ENCODE measurements at places on chromosomes 4 and X. TPM values are rescaled to one million over a fixed set of nuclear protein-coding genes. Genes with fewer than 3 reads are reported as not detected.

GRCh38 chr4:94500685-94501084 is 48.9 kb downstream of the PDLIM5 start:
- no peak for DNase-seq

DNA sequence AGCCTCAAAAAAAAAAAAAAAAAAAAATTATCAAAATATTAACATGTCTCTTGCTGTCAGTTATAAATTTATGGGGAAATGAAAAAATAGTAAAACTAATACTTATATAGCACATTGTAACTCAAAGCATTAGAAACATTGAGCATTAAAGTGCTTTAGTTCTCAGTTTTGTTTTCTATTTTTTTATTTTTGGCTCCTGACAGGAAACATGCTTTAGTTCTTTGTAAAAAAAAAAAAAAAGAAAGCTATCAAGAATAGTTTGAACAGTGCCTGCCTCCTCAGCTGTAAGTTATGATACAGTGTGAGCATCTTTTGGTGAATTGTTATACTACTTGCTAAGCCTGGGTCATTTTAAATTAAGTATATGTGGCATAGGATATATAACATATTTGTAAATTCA is 5.1 kb upstream of the CENPC start:
- DNase-seq = no peak

DNA sequence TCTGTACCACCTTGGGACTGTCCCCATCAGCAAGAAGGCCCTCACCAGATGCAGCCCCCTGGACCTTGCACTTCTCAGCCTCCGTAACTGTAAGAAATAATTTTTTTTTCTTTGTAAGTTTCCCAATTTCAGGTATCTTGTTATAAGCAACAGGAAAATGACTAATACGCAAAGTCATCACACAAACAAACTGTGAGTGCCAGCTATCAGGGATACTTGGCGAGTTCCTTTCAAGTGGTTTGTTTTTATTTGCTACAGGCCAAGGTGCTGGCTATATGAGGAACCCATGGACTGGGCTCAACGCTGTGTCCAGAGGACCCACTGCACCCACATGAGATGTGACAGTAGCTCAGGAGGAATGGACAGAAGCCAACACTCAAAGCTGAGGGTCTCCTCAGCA is 11.5 kb upstream of the GPM6B start:
- no peak for DNase-seq

GRCh38 chr4:1216869-1217294 is 32.0 kb downstream of the CTBP1 start:
- no peak for DNase-seq

GPC4 gene
- 16.9 TPM for total RNA-seq

- DNase-seq = no peak
Observed at GRCh38 chr4:88093874-88094273, 64.6 kb downstream of the ABCG2 start.

ATP6AP2 gene
- total RNA-seq = 112 TPM

STK26 gene
- total RNA-seq = 26.3 TPM

GRCh38 chr4:69066945-69067344 is 29.3 kb upstream of the UGT2B7 start:
- DNase-seq = no peak

GRCh38 chrX:43974741-43975465 is 1.7 kb upstream of the NDP start:
- DNase-seq = no peak

Data from urinary bladder (tissue), 4 donors.